ENCODE measurements at places on chromosomes 7 and 10. TPM values are rescaled to one million over a fixed set of nuclear protein-coding genes. Genes with fewer than 3 reads are reported as not detected.

DNA sequence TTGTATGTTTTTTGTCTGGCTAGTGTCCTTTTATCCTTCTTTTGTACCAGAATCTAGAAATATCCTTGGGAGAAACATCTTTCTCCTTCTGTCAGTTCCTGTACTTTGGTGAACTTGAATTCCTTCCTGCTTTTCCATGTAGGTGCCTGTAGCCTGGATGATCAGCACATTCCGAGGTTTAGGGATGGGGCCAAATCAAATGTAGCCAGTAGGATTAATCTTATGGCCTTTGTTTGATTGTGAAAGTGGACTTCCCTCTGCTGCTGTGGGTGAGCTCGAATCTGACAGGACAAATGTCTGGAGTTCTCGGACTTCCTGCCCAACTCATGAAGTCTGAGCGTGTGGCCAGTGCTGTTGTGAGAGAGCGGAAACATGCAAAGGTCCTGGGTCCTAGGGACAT lies 33.2 kb upstream of the NAMPT start:
- DNase-seq, result peak; percentile 36
- no peaks in the 10 kb centered on the region for H3K27me3 ChIP-seq
- H3K36me3 ChIP-seq, result no peaks in the 10 kb centered on the region
- H3K4me3 ChIP-seq, result no peak overlapping the region

Gene PLXDC2
- 0.81 TPM for polyA plus RNA-seq

Gene ITGA8
- polyA plus RNA-seq, result not detected

Gene DLX6
- 0.06 TPM for polyA plus RNA-seq

DNA sequence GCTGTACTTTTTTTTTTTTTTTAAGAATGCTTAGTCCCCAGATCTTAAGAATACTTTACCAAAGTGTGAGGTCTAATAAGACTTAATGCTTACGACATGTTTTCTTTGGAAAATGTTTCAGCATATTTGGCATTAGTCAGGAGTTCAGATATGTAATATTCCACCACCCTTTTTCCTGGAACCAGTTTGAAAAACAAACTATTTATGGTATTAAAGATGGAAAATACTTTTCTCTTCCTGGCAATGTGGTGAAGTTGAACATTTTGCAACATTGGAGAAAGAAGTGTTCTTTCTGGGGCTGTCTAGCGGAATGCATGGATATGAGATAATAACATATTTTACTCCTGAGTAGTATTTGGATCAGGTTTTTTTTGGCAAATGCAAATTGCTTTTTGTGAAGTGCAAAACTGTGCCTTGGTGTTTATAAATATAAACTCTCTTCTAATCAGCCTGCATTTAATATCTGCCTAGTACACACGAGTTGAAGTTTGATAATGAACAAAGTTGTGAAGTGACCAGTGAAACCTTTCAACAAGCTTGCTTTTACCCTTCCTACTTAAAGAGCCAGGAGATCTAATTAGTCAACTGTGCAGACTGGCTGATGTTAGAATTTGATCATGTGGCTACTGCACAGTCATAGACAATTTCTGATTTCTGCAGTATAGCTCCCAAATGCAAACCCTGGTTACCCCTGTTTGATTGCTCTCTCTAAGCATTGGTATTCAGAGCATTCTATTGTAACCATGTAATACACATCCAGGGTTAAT lies 20.9 kb downstream of the MAP3K8 start:
- H3K27me3 ChIP-seq, result no peaks in the 10 kb centered on the region
- H3K4me1 ChIP-seq, result no peaks in the 10 kb centered on the region
- H3K4me3 ChIP-seq, result no peak overlapping the region
- DNase-seq, result no peak
- peaks cover 11% of the 10 kb centered on the region for H3K36me3 ChIP-seq
- peak overlapping the region; percentile 55 for H3K27ac ChIP-seq

Gene SRRM3
- polyA plus RNA-seq, result 0.93 TPM

- H3K4me1 ChIP-seq, result no peaks in the 10 kb centered on the region
- no peaks in the 10 kb centered on the region for H3K36me3 ChIP-seq
- H3K4me3 ChIP-seq, result no peak overlapping the region
- DNase-seq, result no peak
- H3K27me3 ChIP-seq, result no peaks in the 10 kb centered on the region
- no peak overlapping the region for H3K27ac ChIP-seq
Measured at GRCh38 chr7:132424277-132424676, 152.0 kb downstream of the PLXNA4 start.

Gene AGBL3
- polyA plus RNA-seq, result 0.27 TPM

Gene SMKR1
- polyA plus RNA-seq, result 0.49 TPM

DNA sequence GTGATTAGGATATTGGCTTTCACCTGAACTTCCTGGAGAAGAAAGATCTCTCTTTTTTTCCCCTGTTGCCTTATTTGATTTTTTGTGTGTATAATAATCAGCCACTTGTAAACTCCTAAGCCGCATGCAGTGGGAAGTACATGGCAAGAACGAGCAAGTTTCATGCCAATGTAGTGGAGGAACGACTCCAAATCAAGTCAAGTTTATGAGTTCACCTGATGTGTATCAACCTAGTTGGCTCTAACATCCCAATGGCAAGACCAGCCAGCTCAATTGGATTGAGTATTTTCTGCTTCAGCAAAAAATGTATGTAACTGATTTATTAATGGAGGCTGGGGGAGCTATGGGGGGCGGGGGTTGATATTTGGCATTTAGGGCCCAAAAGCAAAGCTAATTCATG lies 65.5 kb upstream of the LYZL1 start:
- no peak for DNase-seq
- no peaks in the 10 kb centered on the region for H3K36me3 ChIP-seq
- H3K27me3 ChIP-seq, result peaks cover 6% of the 10 kb centered on the region
- no peak overlapping the region for H3K4me3 ChIP-seq
- no peaks in the 10 kb centered on the region for H3K4me1 ChIP-seq

Gene KCNH2
- not detected for polyA plus RNA-seq

DNA sequence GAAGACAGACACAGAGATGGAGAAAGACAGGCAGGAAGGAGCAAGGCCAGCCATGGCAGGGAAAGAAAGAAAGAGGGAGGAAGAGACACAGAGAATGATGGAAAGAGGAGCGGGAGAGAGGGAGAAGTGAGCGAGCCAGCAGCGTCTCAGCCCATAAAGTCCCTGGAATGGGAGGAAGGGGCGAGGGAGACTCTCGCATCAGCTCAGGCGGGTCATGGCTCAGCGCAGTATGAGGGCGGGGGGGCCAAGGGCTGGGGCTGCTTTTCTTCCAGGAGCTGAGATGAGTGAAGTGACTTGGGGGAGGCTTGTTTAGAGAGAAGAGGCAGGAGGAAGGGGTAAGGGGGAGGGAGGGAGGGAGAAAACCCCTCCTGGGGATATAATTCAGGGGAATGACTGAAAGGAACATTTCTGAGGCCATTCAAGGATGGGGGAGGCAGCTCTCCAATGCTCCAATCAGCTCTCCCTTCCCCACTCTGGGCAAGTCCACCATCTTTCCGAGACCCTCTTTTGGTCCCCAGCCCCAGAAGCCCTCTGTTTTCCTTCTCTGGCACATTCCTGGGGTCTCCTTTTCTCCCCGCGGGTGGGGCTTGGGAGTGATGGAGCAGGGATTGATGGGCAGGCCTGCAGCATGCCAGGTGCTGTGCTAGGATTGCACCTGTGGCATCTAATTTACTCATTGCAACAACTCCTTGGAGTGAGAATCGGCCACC lies 87.9 kb downstream of the HIF1AN start:
- no peaks in the 10 kb centered on the region for H3K36me3 ChIP-seq
- DNase-seq, result no peak
- no peaks in the 10 kb centered on the region for H3K4me1 ChIP-seq

- H3K27ac ChIP-seq, result no peak overlapping the region
- no peaks in the 10 kb centered on the region for H3K36me3 ChIP-seq
- peak; percentile 16 for DNase-seq
- no peaks in the 10 kb centered on the region for H3K4me1 ChIP-seq
- no peaks in the 10 kb centered on the region for H3K27me3 ChIP-seq
Measured at GRCh38 chr7:30702200-30702599, 19.9 kb upstream of the CRHR2 start.

Gene TBXAS1
- 1.1 TPM for polyA plus RNA-seq

DNA sequence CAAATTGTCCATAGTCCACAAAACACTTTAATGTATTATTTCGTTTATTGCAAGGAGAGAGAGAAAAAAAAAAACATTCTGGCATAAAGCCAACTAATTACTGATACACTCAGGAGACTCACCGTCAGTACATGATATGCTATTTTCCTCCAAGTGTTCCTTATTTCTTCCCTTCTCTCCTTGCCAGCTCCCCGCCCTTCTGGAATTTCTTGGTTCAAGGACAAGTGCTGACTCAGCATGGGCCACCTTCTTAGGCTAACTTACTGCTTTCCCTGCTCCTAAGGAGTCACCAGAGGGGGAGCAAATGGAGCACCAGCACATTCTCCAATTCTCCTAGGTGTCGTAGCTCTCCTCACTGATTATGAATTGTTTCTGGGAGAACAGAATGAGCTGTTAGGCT lies 133.8 kb upstream of the HDAC9 start:
- no peaks in the 10 kb centered on the region for H3K4me1 ChIP-seq
- no peaks in the 10 kb centered on the region for H3K36me3 ChIP-seq
- H3K27me3 ChIP-seq, result no peaks in the 10 kb centered on the region
- H3K27ac ChIP-seq, result no peak overlapping the region
- H3K4me3 ChIP-seq, result no peak overlapping the region

DNA sequence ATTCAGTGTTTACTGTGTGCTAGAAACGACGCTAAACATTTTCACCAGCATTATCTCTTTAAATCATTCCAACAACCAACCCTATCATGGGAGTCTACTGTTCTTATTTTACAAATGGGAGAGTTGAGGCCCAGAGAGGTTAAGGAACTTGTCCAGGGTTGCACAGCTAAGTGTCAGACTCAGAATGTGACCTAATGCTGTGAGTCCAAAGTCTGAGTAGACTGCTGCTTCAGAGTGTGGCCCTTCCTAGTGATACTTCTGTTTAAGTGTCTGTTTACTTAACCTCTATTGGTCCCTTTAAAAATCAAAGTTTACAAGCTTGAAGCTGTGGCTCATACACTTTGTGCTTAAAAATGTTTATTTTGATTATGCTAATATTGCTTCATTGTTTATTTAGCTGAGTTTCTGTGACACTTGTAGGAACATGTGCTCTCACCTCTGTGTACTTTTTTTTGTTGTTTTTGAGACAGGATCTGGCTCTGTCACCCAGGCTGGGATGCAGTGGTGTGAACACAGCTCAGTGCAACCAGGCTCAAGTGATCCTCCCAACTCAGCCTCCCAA lies 84.4 kb upstream of the SYPL1 start:
- no peak overlapping the region for H3K27ac ChIP-seq
- no peaks in the 10 kb centered on the region for H3K36me3 ChIP-seq
- peak; percentile 29 for DNase-seq

DNA sequence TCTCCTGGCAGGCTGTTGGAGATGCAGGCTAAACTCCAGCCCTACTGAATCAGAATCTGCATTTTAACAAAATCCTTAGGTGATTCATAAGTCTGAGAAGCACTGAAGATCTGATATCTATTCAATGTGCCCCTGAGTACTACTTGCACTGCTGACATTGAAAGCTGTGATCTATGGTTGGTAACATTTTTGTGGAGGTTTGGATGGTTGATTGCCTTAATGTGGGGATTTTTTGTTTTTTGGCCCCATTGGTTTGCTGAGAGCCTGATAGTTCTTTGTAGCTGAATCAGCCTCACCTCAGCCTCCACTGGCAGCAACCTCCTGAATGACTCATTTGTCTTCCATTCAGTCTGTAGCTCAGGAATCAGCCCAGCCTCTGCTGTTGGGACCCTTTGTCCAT lies 14.7 kb upstream of the LRRN3 start:
- H3K4me1 ChIP-seq, result no peaks in the 10 kb centered on the region
- no peaks in the 10 kb centered on the region for H3K36me3 ChIP-seq

DNA sequence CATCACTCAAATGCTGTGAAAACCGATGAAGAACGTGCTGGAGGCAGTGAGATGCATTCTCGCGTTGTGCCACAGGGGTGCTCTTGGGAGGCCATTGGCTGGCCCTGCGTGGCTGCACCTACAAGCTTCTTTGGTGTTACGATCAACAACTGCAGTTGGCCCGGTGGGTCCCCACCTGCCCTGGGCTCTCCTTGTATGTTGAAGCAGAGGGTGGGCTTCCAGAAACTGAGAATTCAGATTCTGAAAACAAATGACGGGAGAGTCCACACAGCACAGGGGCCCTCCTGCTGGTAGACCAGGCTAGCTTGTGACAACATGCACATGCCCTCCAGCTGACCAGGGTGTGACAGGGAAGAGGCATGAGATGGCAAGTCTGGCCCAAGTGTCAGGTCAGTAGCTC lies 23.7 kb upstream of the DDC start:
- H3K4me3 ChIP-seq, result no peak overlapping the region
- no peak for DNase-seq
- no peaks in the 10 kb centered on the region for H3K36me3 ChIP-seq
- H3K4me1 ChIP-seq, result no peaks in the 10 kb centered on the region
- no peak overlapping the region for H3K27ac ChIP-seq

- H3K27ac ChIP-seq, result no peak overlapping the region
- no peaks in the 10 kb centered on the region for H3K4me1 ChIP-seq
- no peak overlapping the region for H3K4me3 ChIP-seq
- H3K27me3 ChIP-seq, result no peaks in the 10 kb centered on the region
Measured at GRCh38 chr7:70557338-70557737, 574.6 kb upstream of the GALNT17 start.

DNA sequence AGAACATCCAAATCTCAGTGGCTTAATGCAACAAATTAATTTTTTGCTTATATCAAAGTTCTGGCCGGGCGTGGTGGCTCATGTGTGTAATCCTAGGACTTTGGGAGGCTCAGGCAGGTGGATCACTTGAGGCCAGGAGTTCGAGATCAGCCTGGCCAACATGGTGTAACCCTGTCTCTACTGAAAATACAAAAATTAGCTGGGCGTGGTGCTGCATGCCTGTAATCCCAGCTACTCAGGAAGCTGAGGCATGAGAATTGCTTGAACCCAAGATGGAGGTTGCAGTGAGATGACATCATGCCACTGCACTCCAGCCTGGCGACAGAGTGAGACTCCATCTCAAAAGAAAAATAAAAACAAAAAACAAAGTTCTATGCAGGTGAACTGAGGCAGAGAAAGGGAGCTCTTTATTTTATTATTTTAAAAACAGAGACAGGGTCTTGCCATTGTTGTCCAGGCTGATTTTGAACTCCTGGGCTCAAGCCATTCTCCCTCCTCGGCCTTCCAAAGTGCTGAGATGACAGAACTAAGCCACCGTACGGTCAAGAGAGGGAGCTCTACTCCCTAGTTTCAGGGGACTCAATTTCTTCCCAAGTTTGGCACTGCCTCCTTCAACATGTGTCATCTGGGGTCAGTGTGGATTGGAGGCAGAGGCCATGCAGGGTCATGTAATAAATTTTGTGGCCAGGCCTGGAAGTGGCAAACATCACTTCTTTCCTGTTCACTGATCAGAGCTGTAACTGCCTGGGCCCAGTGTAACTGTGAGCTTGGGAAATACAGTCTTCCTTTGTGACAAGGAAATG lies 2.4 kb downstream of the ADCK2 start:
- no peaks in the 10 kb centered on the region for H3K27me3 ChIP-seq
- H3K27ac ChIP-seq, result no peak overlapping the region
- no peak overlapping the region for H3K4me3 ChIP-seq
- H3K36me3 ChIP-seq, result no peaks in the 10 kb centered on the region
